Occipital lobe (tissue), 3 donors: ENCODE measurements at places on chromosomes 13 and 19.

- no peak for DNase-seq
Observed at GRCh38 chr19:58380037-58380661, 681 bp downstream of the ZNF837 start.

DNA sequence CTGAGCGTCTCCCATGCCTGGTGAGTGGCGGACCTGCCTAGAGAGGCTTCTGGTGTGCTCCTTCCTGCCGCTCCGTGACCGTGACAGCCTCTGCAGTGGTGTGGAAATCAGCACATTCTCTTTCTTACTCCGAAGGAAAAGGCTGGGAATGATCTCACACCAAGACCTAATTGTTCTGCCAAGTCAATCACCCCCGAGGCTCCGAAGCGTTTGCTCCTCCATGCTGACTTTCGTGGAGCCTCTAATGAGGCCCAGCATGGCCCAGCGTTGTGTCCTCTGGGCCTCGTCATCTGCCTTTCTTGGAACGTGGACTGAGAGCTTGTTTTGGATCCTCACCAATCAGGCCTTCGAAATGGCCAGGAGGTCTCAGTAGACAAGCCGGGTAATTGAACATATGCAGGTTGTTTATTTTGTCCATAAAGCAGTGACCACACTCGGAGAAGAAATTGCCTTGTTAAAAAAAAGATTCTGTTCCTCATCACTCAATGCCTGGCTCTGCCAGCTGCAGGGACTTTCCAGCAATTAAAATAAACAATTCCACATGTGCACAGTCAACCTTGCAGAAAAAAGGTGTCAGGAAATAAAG lies 107.1 kb downstream of the UBL3 start:
- no peak for DNase-seq

DNA sequence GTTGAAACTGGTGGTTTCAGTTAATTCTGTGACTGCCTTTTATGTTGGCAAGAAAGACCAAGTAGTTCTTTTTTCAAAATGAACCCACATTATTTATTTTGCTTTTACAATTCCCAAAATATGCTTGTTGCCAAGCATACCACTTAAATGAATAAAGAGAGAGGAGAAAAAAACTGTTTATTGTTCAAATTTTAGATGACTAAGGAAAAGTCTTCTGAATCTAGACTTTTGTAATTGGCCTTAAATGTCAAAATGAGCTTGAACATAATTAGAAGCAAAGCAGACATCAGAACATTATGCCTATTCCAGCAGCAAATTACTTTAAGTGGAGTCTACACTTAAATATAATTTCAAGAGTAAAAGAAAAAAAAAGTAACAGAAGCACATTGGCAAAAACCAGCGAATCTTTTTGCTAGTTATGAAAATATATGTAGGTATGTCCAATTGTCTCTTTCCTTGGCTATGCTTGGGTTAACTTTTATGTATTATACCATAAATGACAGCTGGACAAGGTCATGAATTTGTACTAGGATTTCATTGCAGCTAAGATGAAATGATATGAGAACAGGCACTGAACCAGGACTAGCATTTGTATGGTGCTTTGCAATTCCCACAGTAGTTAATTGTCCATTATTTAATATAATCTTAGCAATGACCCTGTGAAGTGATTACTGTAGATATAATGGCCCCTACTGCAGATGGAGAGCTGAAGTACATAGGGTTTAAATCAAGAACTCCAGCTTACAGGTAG lies 211.9 kb downstream of the NALCN start:
- no peak for DNase-seq

- DNase-seq, result no peak
Observed at GRCh38 chr13:113390874-113391497, 27.1 kb upstream of the GRTP1 start.

- DNase-seq, result no peak
Observed at GRCh38 chr19:40193587-40193849, 2.3 kb downstream of the MAP3K10 start.

DNA sequence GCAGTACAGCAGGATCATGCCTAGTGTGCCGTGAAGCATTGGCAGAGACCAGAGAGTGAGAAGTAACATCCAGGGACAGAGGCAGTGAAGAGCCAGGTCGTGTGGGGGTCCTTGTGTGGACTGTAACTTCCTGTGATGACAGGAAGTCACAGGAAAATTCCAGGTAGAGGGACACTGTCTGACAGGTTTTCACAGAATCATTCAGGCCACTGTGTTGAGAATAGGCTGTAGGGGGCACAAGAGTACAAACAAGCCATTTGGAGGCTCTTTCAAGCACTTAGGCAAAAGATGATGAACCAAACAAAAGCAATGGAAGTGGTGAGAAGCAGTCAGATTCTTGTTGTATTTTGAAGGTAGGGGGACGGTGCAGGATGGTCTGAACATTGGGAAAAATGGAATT lies 46.4 kb downstream of the N4BP2L1 start:
- DNase-seq, result no peak

GRCh38 chr19:5864013-5864720 lies 6.2 kb downstream of the FUT5 start:
- DNase-seq, result no peak

- no peak for DNase-seq
Observed at GRCh38 chr19:41872384-41872774, 4.7 kb upstream of the CD79A start.

- no peak for DNase-seq
Observed at GRCh38 chr13:106795847-106796246, 227.9 kb upstream of the ARGLU1 start.

GRCh38 chr19:10831987-10832938 lies 3.7 kb downstream of the TMED1 start:
- no peak for DNase-seq

- DNase-seq, result no peak
Observed at GRCh38 chr19:10685210-10685609, 16.0 kb upstream of the QTRT1 start.

GRCh38 chr13:110624766-110625756 lies 9.7 kb downstream of the NAXD start:
- no peak for DNase-seq

- DNase-seq, result no peak
Observed at GRCh38 chr13:101767131-101767530, 314.7 kb downstream of the ITGBL1 start.

DNA sequence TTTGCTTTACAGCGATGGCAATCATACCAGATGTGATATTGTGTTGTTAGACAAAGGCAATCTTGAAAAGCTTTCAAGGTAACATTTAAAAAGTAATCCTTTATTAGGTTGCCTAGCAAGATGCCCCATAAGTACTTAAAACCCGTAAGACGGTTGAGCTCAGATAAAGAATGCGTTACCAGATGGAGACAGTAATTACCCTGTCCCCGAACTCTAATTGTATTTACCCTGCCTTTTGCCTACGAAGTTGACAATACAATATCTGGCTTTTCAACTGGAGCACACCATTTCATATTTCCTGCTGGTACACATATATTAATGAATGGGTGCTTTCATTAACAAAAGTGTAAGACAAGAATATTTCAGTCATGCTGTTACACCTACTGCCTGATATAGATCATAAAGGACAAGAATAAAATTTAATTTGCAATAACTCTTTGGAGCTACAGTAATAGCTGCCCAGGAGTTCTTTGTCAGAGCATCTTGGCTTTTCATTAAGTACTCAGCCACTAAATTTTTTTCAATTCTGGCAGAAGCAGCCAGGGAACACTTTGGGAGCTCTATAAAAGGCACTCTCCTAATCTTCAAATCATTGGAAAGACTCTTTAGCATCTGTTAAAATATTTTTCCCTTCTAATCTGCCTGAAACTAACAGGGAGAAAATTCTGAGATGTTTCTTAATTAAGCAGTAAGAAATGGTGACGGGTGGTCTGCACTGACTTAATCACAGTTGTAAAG lies 63.8 kb downstream of the DCT start:
- no peak for DNase-seq

DNA sequence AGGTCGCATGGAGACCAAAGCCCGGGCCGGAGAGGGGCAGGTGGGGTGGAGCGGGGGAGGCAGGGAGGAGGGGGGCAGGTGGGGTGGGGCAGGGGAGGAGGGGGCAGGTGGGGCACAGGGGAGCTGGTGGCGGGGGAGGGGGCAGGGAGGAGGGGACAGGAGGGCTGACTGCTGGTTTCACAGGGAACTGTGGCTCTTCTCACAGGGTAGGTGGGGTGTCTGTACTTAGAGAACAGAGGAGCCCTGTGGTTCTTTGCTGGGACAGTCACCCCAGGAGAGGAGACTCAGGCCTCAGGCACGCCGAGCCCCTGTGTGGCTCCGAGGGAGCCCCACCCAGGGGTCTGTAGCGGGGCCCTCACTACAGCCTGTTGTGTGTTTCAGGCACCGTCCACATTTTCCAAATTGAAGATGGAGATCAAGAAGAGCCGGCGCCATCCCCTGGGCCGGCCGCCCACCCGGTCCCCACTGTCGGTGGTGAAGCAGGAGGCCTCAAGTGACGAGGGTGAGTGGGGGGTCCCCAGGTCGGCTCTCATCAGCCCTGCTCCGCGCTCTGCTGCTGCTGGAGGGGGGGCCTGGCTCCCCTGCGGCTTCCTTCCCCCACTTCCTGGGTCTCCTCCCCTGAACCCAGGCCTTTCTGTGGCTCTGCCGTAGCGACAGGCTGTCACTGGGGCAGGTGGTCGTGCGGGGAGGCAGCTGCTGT lies 162.7 kb downstream of the KDM4B start:
- no peak for DNase-seq

GRCh38 chr13:78024996-78025395 lies 106.4 kb upstream of the EDNRB start:
- no peak for DNase-seq

DNA sequence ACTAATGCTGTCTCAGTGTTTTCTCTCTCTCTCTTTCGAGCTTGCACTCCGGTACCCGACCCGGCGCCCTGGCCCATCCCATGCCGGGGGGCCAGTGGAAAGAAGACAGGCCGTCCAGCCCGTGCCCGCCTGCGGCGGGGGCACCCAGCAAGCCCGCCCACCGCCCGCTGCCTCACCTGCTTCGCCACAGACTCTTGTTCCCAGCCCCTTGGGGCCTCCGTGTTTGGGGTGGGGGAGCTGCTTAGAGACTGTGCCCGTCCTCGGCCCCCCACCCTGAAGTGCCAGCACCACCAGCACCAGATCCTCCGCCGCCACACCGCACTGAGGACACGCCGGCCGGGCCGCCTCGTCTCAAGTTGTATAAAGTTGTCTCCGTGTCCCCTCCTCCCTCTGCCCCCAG lies 2.4 kb downstream of the LENG9 start:
- DNase-seq, result no peak

DNA sequence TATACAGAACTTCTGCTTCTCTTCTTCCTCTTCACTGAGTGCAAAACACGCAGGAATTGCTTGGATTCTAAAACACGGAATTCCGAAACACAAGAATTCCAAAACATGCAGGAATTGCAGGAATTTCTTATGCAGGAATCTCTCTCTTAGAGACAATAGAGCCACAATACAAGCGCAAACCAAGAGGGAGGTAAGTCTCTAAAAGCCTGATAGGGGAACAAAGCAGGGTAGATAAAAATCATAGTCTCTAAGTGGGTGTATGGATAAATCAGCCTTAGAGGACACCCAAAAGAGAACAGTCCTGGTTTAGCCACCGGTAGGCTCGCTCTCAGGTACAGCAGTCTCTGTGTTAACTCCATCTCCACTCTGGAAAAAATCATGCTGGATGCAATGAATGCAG lies 112.9 kb downstream of the LHFPL6 start:
- DNase-seq, result no peak

- peak; percentile 95 for DNase-seq
Observed at GRCh38 chr13:72727417-72728289, at the start of the genes BORA and MZT1. TSS of gene BORA (plus strand) at chr13:72727923. CDS start at chr13:72728941, 1,018 bp downstream. TSS of gene MZT1 (minus strand) at chr13:72727629. CDS start at chr13:72727602, 27 bp downstream.

DNA sequence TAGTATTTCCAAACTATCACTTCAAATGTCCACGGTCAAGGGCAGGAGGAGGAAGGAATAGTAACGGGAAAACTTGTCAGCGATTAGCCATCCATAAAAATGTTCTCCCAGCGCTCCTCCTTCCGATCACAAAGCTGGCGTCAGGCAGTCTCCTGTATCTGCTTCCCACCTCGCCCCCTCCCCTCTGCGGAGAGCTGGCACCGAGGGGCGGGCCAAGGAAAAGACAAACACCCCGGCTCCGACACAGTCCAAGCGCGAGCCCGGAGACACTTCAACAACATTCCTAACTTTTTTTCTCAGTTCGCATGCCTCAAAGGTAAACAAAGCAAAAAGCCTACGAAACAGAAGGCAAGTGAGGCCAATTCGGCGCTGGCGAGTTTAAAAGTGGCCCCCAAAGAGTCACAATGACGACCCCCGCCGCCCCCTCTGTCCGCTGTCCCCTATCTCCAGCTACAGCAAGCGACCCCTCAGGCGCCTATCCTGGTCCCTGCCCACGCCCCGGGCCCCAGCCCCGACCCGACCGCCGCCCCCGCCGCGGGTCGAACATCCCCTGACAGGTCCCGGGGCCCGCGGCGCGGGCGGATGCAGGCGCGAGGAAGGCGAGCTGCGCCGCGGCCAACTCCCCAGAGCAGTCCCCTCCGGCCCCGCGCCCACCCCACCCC lies 736 bp downstream of the SMAD9 start:
- no peak for DNase-seq

GRCh38 chr13:62635161-62635560 lies 1219.5 kb upstream of the PCDH20 start:
- DNase-seq, result no peak

GRCh38 chr19:12247644-12248222 lies 47.0 kb downstream of the ZNF44 start:
- no peak for DNase-seq

DNA sequence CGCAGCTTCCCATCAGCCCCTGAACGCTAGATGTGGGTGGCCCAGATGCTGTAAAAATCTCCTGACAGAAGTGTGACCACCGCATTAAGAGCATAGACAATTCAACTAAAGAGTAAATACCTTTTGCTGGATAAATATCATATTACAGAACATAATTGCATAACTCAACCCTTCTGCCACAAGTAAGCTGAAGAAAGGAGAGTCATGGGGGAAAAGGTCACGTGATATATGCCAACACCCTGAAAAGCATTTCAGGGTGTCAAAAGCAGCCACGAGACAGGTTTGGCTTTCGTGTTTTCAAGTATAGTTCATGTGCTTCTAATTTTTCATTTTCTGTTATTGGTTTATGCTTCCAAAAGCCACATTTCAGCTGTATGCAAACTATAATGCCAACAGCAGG lies 71.3 kb downstream of the LHFPL6 start:
- no peak for DNase-seq

GRCh38 chr19:15423130-15423529 lies 4.3 kb upstream of the AKAP8L start:
- DNase-seq, result no peak

- DNase-seq, result no peak
Observed at GRCh38 chr19:3823350-3823713, 37.2 kb upstream of the MATK start.

GRCh38 chr13:37914781-37915391 lies 45.3 kb upstream of the TRPC4 start:
- no peak for DNase-seq
